Astrocyte of the cerebellum (primary cell): ENCODE measurements at places on chromosomes 3 and 15.

DNA sequence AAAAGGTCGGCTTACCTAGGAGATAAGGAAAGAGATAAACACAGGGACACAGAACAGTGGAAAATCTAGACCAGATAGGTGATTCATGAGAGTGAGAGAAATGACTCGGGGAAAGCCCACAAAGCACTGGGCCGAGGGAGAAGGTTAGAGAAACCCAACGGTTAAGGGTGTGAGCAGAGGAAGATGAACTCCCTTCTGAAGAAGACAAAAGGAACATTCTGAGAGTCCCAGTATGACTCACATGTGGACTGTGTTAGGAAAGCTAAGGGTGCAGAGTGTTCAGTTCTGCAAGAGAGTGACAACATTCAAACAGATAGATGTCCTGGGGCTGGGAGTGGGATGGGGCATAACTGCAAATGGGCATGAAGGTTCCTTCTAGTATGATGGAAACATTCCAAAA, 83.0 kb downstream of the CNTN3 start:
- no peak for DNase-seq

- DNase-seq = no peak
Observed at GRCh38 chr15:75065467-75065850, 42.1 kb downstream of the PPCDC start.

- no peak for DNase-seq
Observed at GRCh38 chr3:112793326-112794081, 53.2 kb downstream of the CD200R1L start.

- DNase-seq = no peak
Observed at GRCh38 chr15:92801774-92802464, 98.2 kb upstream of the CHD2 start.

GRCh38 chr15:78224023-78224411, 10.3 kb downstream of the ACSBG1 start:
- no peak for DNase-seq

DNA sequence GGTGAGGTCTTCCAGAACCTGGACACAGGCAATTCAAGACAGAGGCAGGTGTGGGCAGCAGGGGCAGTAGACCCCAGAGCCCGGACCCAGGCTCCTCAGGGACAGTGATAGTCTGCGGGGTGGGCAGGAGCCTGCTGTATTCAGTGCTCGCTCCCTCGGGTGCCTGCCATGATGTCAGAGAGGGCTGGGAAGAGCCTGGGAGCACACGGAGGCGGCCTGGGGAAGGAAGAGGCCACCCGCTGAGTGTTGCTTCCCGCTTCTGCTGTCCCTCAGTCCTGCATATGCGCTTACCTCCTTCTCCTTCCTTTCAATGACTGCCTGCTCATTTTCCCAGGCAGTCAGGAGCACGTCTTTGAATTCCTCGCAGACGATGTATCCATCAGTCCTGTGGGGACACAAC, 22.8 kb downstream of the TMEM43 start:
- DNase-seq = no peak

DNA sequence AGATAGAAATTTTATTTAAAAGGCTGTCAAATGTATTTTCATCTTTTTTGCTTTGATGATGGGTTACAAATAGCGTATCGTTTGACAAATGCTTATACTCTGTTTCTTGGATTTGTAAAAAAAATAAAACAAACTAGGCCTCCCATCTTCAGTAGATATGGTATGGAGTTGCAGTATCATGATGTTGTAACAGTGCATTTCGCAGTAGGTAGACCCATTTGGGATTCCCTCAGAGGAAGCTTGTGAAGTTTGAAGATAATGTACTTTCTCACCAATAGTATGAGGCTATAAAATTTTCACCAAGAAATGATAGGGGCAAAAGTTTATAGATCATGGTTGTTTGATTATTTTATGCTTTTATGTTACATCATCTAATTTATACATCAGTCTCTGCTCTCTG, 10.8 kb downstream of the MBNL1 start:
- no peak for DNase-seq

- DNase-seq = no peak
Observed at GRCh38 chr15:59896663-59897074, 107.4 kb upstream of the FOXB1 start.

GRCh38 chr3:186530415-186530814, 13.8 kb downstream of the CRYGS start:
- no peak for DNase-seq

- DNase-seq = no peak
Observed at GRCh38 chr3:134609821-134610431, 40.9 kb downstream of the KY start.

DNA sequence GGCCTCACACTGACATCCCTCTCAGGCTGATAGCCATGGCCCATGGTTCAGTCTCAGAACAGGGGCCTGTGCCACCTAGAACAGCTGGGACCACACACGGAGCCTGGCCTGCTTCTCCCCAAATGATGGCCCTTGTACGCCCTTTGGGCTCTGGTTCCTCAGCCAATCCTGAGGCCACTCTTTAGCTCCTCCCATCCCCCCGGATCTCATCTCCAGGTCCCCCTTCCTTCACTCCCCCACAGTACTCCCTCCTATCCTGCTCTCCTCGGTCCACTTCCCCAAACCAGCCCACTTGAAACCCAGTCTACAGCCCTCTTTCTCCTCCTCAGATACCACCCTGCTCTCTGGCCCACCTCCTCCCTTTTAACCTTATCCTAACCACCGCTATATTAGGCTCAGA, 17.8 kb upstream of the ZFYVE19 start:
- no peak for DNase-seq

DNA sequence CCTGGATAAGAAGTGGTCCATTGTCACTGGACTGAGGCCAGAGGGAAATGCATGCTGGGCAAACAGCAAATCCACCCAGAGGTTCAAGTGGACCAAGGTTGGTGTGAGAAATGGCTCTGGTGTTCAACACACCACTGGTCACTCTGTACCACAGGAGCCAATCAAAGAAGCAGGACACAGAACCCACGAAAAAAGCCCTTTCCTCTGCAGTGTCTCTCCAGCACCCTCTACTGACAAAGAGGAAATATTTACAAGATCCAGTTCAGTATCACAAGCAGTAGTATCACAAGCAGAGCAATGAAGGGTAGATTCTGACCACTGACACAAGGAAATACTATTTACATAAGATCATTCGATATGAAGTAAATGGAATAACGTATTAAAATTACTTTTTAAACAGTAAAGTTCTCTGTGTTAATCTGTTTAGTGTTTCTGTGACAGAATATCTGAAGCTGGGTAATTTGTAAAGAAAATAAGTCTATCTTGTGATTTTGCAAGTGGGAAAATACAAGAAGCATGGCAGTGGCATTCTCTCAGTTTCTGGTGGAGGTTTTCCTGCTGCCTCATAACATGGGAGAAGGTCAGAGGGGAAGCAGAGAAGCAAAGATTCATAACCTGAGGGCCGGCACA, 390.7 kb downstream of the EFHB start:
- no peak for DNase-seq

GRCh38 chr3:142224482-142225072, 808 bp downstream of the GK5 start:
- no peak for DNase-seq

DNA sequence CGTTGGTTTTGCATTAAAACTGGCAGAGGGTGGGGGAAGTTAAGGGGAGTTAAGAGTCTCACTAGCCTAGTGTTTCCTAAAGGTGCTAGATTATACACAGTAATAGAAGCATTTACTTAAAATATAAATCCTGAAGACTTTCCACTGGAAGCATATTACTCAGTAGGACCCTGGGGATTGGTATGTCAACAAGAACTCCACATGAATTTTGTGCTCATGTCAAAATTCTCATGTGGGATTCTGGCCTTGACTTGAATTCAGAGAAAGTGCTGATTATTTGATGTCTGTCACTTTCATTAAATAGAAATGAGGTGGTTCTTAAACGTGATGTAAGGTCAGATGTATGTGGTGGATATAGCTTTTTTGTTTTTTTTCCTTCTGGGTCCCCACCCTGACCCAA, 997.2 kb downstream of the TUSC7 start:
- no peak for DNase-seq

DNA sequence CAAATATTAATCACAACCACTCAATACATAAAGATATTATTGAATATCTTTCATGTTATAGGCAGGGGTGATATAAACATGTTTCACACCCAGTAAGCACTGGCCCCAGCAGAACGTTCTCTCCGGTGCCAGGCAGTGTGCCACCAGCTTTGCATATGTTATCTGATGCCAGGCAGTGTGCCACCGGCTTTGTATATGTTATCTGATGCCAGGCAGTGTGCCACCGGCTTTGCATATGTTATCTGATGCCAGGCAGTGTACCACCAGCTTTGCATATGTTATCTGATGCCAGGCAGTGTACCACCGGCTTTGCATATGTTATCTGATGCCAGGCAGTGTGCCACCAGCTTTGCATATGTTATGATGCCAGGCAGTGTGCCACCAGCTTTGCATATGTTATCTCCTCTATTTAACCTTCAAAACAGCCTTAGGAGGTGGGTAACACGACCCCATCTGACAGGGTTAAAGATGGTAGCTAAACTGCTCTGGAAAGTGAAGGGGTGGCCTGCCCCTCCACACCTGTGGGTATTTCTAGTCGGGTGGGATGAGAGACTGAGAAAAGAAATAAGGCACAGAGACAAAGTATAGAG, 6.9 kb downstream of the MUC20 start:
- no peak for DNase-seq

GRCh38 chr3:59759298-59760031, 709.6 kb upstream of the CFAP20DC start:
- DNase-seq = no peak

- no peak for DNase-seq
Observed at GRCh38 chr3:186852994-186853393, 10.5 kb downstream of the ADIPOQ start.

GRCh38 chr3:155367506-155367905, 74.0 kb upstream of the STRIT1 start:
- DNase-seq = no peak

GRCh38 chr3:111923095-111923771, 55.6 kb upstream of the ABHD10 start:
- no peak for DNase-seq

GRCh38 chr3:136351905-136352304, 101.8 kb downstream of the PCCB start:
- no peak for DNase-seq

- DNase-seq = no peak
Observed at GRCh38 chr15:68341760-68342725, 64.5 kb downstream of the FEM1B start.

GRCh38 chr3:150069633-150070032, 98.9 kb upstream of the PFN2 start:
- DNase-seq = no peak

GRCh38 chr15:66586155-66586976, 20.6 kb upstream of the LCTL start:
- no peak for DNase-seq

DNA sequence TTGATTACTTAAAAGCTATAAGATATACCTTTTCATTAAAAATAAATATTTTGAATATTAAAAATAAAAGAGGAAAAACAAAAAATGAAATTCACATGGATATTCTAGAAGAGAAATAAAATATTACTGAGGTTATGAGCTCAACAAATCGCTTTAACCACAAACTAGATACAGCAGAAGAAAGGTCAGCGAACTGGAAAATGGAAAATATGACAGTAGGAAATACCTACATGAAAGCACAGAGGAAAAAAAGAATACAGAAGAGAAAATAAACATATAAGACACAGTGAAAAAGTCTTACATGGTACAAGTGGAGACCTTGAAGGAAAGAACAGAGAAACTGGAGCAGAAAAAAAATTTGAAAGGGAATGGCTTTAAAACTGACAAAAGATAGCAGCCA, 33.2 kb downstream of the SCAPER start:
- no peak for DNase-seq

GRCh38 chr3:126773167-126773566, 69.1 kb downstream of the CHCHD6 start:
- DNase-seq = no peak

GRCh38 chr3:89571298-89571697, 463.9 kb downstream of the EPHA3 start:
- no peak for DNase-seq

DNA sequence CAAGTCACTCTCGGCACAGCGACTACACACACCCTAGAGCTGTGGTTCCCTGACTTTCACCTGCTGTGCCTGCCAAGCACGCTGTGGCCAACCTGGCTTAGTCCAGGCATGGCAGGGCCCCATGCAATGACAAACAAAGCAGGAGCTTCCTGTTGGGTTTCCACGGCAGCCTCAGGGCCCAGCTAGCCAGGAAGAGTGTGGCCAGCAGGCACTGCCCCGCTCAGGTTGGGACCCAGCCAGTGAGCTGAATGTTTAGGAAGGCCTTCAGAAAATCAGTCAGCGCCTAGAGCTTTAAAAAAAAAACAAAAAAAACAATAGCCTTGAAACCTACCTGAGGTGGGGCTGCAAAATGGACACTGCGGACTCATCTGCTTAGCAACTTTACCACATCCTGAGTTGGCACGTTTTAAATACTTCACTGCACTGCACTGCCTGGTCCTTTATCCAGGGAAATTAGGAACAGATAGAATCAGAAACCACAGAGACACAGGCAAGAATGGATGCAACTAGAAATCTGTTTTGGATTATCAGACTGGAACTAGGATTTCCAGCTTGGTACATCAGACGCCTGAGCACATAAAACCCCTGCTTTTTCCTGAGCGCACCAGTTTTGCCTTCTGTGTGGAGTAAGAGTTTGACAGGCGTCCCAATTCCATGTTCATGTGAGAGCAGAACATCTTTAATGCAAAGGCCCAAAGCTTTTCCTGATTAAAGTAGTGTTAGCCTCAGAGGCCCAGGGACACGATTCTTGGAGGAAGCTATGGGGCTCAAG, 36.2 kb upstream of the LDHAL6B start:
- DNase-seq = peak; percentile 39

GRCh38 chr3:56693750-56694149, 10.7 kb upstream of the TASOR start:
- no peak for DNase-seq

- no peak for DNase-seq
Observed at GRCh38 chr3:152019508-152019907, 146.1 kb downstream of the SUCNR1 start.

GRCh38 chr3:97896547-97896946, 74.7 kb downstream of the CRYBG3 start:
- DNase-seq = no peak

DNA sequence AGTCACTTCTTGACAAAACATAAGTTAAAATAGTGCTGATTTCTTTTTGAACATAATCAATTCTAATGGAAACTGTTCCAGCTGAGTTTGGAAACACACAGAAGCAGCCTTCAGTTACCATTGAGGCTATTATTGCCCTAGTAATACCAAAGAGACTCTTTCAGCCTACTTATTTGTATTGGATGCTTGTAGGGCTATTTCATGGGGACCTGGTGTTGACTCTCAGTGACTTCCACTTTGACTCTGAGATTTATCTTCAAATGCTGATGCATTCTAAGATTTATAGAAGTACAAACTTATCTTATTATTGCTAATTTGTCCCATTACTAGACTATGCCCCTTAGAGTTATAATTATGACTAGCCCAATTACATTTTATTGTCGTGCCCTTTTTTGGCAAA, 67.4 kb downstream of the CMSS1 start:
- DNase-seq = no peak

- no peak for DNase-seq
Observed at GRCh38 chr3:152352554-152352953, 83.8 kb downstream of the MBNL1 start.

DNA sequence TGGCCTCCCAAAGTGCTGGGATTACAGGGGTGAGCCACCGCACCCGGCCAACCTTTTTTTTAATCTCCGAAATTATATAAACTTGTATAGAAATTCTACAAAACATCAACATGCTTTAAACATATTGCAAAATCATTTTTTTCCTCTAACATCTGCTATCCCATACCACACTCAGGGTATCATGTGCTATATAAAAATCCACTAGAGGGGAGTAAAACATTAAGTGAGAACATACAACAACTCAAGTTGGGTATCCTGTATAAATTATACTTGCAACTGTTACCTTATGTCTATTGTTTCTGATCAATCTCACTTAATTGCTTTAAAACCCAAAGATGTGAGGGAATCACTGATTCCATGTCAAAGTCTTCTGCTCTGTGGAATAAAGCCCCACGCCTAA, 71.9 kb upstream of the FBN1 start:
- no peak for DNase-seq
